ENCODE measurements at places on chromosomes 5 and 9. TPM values are rescaled to one million over a fixed set of nuclear protein-coding genes. Genes with fewer than 3 reads are reported as not detected.
A peak's percentile ranks its signal among the peaks of the same experiment; 100 is the strongest.

DNA sequence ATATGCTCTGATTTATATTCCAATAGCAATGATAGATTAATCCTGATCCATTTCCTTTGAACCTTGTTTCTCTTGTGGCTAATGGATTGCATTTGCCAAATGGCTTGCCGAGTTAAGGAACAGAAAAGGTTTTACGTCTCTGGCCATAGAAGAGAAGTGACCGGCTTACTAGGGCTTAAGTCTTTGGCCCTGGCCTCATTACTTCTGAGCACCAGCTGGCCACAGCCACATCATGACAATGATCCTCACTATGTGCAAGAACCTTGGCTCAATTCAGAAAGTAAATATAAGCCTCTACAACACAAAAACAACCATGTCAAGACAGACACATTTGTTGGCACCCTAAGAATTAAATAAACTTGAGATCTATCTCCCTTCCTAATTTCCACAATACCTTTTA, 46.1 kb downstream of the ZNF608 start:
- DNase-seq: no peak

- DNase-seq: no peak
These were observed 2.4 kb downstream of the XPA start for GRCh38 chr9:97694769-97695168.

Gene SNCAIP
- total RNA-seq: 5.1 TPM

DNA sequence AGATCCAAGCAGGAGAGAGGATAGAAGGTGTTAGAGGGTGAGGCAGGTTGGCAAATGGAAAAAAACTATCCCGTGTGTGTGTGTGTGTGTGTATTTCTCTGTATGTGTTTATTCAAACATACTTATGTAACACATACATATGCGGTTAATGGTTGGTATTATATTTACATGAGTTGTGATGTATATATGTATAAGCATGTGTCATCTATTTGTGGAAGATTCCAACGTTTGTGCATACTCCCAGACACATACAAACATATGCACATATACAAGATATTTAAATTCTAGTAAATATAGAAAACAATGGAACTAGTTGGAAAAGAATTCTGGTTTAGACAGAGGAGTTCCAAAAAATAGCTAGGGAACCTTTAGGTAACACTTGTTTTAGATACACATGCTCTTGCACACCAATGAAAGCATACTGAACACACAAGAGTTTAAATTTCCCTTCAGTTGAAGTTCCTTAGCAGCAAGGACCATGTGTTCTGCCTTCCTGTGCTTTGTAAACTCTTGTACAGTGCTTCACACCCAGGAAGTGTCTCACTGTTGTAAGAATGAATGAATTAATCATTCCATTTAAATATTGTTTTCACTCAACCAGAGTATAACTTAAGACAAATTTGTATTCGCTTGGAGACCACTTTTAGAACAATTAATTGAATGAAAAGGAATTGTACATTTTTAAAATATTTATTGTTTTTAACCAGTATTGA, 257.8 kb downstream of the FER start:
- DNase-seq: no peak

- DNase-seq: peak; percentile 44
These were observed 27.9 kb downstream of the PCDH1 start for GRCh38 chr5:141850244-141850768.

DNA sequence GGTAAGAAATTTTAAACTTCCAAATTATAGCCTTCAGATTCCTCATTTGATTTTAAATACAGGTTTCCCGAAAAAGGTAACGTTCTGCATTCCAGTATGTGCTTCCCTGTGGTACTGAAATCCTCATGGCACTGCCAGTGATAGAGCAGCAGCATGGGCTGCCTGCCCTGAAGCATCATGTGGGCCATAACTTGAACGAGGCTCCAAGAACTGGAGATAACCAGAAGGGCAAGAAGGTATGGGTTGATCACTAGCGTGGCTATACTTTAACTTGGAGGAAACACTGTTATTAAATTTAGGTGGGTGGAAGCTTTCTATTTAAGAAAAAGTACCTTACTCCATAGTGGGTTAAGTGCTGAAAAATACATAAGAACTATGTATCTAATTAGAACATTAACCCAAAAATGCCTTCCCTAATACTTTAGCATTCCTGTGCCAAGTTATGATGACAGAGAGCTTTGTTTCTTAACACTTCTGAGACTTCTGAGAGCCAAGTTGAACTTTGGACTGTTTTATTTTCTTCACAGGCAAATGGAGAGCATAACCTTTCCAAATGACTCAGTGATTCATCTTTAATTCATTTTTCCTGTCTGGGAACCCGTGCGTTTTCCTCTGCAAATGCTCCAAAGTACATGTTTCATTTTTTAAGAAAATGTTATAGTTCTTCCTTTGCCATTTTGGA, 191.5 kb upstream of the GNA14 start:
- DNase-seq: no peak

- DNase-seq: no peak
These were observed 95.0 kb upstream of the LMX1B start for GRCh38 chr9:126518763-126519162.

GRCh38 chr5:174303035-174303434, 257.5 kb downstream of the NSG2 start:
- DNase-seq: no peak

GRCh38 chr9:17793713-17794622, 215.1 kb downstream of the SH3GL2 start:
- DNase-seq: no peak

Gene SHOC1
- total RNA-seq: not detected

GRCh38 chr9:132645306-132645705, 24.5 kb downstream of the DDX31 start:
- DNase-seq: no peak

GRCh38 chr5:62268234-62268633, 37.8 kb upstream of the KIF2A start:
- DNase-seq: peak; percentile 43

DNA sequence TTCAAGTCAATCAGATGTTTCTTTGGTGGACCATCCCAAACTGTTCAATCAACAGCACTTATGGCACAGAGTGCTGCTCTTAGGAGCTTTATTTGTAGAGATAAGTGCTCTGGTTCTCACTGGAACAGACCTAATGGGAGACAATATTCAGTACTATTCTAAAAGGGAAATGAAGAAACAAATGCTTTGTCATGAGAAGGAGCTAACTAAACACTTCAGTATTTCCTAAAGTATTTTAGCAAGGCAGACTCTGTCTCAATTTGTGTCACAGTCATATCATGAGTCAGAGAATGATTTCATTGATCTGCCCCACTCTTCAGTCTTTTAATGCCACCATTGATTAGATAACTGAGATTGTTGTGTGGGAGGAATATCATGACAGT, 175.3 kb downstream of the SLF1 start:
- DNase-seq: no peak

DNA sequence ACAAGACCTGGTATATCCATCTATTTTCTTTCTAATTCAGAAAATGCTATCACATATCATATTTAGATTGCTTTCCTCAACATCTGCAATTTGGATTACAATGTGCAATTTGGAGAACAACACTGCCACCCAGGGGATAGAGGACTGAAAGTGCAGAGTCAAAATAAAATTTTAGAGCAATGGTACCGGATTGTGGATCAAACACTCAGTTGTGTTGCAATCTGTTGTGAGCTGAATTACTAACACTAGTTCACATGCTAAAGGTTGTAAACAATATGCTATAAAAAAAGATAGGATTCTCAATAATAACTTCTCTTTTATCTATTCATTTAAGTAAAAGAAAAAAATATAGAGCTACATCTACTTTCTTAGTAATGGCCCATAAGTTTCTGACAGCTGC, 11.9 kb upstream of the SRFBP1 start:
- DNase-seq: peak; percentile 12

- no peak for DNase-seq
These were observed 672 bp upstream of the SUSD3 start for GRCh38 chr9:93057703-93058354.

DNA sequence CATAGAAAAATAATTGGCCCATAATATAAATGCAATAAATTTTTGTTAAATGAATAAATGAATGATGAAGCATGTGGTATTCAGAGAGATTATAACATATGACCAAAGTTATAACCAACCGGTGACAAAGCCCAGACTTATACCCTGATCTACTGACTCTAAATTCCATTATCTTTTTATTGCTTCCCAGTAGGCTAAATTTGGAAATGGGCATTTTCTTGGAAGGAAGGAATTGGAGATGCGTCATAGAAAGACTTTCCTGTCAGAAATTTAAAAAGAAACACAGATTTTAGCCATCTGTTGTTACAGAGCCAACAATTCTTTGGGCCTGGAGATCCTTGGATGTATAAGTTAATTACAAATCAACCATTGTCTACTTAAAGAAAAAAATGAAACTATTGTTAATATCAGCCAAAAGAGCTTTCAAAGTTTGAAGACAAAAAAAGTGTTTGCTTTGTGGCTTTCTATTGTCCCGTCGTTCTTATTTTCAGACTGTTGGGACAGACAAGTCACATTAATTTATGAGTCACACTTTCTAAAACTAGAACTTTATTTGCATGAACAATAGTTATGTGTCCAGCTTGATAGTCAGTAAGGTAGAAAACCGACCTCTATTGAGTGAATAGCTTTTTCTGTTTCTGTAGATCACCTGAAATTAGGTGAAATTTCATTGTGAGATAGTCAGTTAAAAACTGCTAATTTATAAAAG, 428.7 kb downstream of the GABRG2 start:
- DNase-seq: no peak

DNA sequence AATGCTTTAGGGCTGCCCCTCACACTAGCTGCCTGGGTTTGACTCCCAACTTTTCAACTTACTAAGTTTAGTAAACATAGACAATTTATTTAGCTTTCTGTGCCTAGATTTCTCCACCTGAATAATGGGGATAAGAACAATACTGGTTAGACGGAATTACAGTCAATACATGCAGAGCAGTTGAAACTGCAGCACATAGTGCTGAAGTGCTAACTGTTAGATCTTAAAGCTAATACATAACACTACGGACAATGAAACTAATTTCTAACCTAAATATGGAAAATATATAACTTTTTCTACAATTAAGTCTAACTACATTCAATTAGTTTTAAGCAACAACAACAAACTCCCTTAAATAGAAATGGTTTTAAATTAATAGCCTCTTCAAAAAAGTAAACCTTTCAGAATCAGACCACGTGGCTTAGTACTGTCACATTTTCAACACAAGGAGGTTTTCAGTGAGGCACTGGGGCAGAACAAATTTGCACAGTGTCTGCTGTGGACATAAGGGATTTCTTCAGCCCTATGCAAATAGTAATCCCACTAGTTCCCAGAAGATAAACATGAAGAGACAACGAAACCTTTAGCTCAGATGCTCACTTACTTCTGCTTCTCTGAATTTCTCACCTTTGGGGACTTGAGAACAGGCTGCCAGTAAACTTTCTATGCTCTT, 293.4 kb downstream of the EDIL3 start:
- DNase-seq: no peak

GRCh38 chr5:108167174-108167573, 214.7 kb downstream of the FBXL17 start:
- no peak for DNase-seq

GRCh38 chr9:687994-688393, 153.5 kb upstream of the DMRT1 start:
- no peak for DNase-seq

Gene F2RL1
- total RNA-seq: 7.8 TPM

DNA sequence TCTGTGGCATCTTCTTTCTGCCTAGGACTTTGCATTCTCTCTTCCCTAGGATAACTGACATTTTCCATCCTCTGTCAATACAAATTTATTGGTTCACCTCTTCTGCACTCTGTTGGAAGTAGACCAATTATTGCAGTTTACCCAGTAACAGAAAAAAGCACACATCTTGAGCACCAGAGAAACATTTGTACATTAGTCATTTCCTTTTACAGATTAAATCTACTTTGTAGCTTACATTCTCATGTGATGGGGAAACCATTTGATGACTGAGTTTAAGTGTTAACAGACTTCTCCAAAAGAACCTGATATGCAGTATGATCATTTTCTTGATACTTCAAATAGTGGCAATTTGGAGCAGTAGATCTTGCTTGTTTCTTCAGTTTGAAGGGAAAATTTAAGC, 1098.8 kb downstream of the DTWD2 start:
- DNase-seq: no peak

Gene IRF1
- total RNA-seq: 47.0 TPM

GRCh38 chr5:82861701-82862100, 215.5 kb downstream of the TMEM167A start:
- no peak for DNase-seq

Gene DNM1
- 2.0 TPM for total RNA-seq

DNA sequence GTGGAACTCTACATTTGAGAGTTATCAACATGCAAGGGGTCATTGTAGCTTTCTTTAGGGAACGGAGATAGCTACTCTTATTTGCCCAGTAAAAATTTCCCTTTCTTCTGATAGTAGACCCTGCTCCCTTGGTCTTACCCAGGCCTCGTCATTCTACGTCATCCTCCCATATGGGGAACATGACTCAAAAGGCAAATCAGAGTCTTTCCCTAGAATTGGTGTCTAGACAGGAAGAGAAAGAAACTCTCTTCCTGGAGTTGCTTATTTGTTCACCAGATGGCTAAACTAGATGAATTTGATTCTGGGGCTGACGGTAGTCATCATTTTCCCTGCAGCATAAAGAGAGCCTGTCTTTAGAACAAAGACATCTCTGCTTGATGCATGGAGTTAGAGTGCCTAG, 12.2 kb upstream of the SLC38A9 start:
- DNase-seq: no peak

DNA sequence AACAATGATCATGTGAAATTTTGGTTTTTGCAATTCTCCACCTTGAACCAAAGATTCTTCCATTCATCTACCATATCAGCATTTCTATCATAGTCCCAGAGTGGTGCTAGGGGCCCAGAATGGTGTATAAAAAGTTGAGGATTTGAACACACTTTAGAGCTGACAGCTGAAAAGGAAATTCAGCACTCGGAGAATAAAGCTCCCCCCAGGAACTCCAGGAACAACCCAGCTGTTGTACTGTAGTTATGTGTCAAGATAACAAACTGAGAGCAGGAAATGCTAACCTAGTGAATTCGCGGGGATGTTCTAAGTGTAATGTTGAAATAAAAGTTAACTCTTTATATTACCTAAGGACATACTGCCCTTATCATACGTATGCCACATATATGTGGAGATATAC, 216.7 kb downstream of the NFIB start:
- DNase-seq: no peak

Gene NSMF
- 42.4 TPM for total RNA-seq

Gene ASPN
- 1.8 TPM for total RNA-seq

Gene NMUR2
- not detected for total RNA-seq
